ENCODE measurements at places on chromosomes 1 and 21.

DNA sequence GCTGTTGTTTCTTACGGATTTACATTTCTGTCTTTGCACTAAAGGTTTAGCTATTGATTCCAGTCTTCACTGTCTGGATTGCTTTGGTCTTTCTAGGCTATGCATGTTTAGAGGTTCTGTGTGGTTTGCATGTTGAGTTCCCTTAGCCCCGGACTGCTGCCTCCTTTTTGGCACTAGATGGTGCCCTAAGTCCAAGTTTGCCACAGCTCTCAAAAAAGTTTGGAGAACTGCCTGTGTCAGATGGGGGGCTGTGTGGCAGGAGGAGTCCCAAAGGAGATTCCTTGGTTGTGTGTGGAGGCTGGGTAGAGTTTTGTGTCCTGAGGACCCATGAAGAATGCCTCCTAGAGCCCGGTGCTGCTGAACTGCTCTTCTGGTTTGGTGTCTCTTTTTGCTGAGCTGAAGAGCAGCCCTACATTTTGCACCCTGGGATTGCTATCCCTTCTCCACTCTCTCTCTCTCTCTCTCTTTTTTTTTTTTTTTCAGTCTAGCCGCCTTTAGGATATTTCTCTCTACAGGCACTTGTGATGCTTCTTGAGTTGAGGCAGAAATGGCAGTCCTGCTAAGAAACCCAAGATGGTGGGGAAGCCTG, 74.4 kb downstream of the PTGS2 start:
- peak; percentile 23 for DNase-seq

- DNase-seq: no peak
Measured at GRCh38 chr1:5109633-5110032, 455.2 kb downstream of the AJAP1 start.

DNA sequence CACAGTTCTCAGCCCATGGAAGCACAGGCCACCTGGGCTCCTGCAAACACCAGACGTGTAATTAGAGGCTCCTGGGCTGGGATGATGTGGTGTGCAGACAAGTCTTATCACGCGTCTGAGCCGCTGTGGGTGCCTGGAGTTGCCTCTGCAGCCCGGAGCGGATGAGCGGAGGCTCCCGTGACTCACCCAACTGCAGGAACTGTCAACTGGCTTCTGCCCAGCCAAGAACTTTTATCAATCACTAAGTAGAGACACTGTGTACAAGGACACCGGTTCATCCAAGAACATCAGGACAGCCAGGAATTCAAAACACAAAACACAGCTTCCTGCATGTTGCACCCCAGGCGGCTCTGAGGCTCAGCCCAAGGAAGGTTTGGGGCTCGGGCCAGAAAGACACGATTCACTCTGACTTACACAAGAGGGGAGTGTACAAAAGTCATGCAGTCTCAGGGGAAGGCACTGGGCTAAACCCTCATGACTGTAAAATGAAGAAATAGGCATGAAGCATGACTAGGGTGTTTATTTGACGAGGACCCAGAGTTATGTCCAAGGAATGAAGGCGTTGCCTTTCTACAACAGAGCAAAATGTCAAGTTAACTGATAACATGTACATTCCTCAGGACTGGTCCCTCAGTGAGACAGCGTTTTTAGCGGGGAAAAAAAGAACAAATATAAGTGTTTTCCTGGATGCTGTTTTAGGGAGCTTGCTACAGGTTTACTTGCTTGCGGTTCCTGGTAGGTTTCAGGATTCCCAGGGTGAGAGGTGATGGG, 21.1 kb downstream of the ERRFI1 start:
- DNase-seq: no peak

DNA sequence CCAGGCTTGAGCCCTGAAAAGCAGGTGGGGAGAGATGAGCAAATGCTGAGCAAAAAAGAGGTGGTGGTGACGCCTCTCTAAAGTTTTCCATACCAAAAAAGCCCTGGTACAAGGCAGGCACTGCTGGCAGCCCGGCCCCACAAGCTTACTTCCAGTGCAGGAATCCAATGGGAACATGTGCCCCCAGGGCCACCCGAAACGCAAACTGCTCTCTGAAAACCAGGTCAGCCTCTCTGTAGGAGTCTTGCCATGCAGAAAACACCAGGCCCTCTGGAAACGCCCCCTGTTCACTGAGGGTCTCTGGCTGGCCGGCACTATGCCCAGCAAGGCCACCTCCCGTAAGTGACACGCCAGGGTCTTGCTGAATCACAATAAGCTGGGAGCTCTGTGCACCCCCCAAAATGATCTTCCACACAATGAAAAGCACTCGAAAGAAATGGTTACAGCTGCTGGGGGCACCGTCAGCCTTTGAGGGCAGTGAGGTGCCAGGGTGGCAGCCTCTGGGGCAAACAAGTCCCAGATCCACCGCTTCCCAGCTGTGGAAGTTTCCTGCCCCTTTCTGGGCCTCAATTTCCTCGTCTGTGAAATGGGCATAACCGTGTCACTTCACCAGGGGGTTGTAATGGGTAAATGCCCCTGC, 170.5 kb downstream of the TOMM20 start:
- DNase-seq: no peak

All from GM20000 (cell line).